ENCODE measurements at places on chromosomes 12 and 14.

- no peak for DNase-seq
Observed at GRCh38 chr14:99035712-99036610, 236.0 kb downstream of the BCL11B start.

DNA sequence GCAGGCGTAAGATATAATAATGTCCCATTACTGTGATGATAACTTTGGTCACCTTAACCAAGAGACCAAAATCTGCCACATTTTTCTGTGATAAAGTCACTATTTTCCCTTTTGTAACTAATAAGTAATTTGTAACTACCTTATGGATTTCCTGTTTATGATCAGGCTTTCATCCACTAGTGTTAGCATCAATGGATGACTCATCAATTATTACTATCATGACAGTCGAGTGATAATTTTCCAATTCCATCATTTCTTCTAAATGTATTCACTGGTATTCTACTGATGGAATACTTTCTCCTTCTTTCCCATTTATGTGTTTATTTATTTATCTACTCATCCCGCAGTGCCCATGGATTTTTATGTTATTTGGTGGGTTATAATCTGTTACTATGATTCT, 148.4 kb downstream of the UNC79 start:
- DNase-seq, result no peak

DNA sequence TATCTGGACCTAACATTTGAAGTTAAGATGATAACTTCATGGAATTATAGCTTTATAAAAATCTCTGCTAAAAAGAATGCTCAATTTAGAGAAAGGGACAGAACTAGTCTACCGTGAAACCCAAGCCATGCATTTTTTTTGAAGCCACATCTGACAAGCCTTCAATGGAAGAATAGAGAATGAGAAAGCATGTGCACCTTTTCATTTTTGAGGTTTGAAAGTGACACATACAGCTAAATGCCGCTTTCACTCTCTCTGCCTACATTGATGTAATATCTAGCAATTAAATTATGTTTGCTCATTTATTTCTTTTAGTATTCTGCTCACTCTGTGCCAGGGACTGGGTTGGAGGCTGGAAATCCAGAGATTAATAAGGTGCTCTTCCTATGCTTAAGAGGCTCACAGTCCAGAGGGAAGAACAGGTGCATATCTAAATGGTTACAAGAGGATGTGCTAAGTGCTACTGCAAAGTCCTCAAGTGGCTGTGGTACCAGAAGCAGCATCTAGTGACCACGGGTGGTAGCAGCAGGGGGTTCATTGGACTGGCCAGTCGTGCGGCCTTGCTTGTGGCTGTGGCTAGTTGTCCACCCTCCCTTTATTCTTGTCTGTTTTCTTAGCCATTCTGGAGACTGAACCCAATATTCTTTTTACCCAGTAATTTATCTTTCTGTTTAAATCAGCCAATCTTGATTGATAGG, 60.4 kb downstream of the PPP1R36 start:
- DNase-seq, result no peak

GRCh38 chr14:69657950-69658355, 46.6 kb downstream of the SUSD6 start:
- no peak for DNase-seq

DNA sequence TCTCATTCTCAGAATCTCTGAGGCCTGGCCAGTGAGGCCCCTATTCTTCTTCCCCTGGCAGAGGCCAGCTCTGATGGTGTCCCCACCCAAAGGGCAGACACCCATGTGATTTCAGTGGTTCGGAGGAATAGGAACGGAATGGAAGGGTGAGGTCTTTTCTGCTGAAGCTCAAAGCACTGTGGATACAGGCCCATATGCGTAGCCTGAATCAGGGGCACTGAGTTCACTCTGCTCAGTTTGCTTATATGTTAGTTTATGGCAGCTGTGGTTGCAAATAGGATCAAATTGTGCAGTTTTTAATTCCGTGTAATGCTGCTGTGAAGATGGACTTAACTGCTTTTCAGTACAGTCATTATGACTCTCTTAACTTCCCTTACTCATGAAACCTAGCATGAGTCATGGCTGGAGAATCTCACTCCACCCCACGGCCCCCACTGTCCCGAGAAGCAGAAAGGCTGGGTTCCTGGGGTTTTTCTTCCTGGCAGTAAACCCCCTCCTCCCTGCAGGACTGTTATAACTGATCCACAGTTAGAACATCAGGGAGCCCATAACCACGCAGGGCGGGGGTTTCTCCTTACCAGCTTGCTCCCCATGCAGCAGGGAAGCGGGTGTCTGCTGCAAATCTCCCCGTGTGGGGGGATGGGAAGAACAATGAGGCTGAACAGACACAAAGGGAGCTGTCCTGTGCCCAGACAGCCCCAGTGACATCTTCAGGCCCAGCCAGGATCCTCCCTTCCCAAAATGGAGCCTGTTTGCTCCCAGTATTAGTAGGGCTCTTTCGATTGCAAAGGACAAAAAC, 122.7 kb downstream of the SLC38A6 start:
- DNase-seq, result peak; percentile 87

GRCh38 chr12:10632226-10632625, 18.8 kb upstream of the MAGOHB start:
- no peak for DNase-seq

DNA sequence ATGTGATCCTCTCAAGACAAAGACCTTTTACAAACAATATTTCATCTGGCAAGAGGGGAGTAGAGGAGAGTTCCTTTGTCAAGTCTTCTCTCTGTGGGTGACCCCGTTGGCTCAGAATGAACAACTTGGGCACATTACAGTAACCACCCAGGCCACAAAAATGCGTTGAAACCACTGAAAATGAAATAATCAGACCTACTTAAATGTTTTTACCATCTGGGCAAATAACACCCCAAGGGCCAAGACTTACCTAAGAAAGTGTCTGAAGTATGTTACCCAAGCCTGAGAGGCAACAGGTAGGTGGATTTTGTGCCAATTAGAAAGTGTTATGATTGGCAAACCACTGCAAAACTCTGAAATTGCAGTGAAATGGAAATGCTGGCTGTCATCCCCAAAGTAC, 1.3 kb downstream of the TC2N start:
- no peak for DNase-seq

GRCh38 chr14:91315844-91316267, 71.4 kb upstream of the GPR68 start:
- no peak for DNase-seq

- DNase-seq, result no peak
Observed at GRCh38 chr12:103560604-103561101, 26.4 kb upstream of the STAB2 start.

DNA sequence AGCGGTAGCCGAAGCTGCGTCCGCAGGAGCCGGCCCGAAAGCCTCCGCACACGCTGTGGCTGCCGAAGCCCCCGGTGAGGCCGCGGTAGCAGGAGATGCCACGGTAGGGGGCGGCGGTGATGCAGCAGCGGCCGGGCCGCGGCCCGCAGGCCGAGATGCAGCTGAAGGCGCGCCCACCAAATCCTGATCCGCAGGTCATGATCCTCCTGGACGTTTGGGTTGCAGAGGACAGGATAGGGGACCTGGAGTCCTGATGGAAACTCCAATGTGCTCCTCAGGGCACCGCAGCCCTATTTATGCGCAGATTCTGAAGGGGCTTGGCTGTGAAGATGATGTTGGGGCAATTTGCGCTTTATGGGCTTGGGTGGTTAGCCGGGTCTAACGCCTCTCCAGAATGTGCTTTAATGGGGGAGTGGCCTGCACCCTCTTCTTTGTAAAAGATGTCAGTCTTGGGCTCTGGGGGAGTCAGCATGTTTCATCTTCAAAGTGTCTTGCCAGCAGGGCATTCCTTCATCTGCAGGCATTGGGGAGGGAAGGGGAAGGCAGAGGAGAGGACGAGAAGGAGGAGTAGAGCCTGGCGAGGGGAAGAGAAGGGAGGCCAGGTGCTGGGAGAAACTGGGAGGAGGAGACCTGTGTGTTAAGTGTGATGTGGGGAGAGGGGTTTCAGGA, at the start of gene KRT81:
KRT81 (minus strand) TSS at position 268 of the 669 bp plus-strand sequence; CDS start at position 199, 69 bp downstream.
- no peak for DNase-seq

DNA sequence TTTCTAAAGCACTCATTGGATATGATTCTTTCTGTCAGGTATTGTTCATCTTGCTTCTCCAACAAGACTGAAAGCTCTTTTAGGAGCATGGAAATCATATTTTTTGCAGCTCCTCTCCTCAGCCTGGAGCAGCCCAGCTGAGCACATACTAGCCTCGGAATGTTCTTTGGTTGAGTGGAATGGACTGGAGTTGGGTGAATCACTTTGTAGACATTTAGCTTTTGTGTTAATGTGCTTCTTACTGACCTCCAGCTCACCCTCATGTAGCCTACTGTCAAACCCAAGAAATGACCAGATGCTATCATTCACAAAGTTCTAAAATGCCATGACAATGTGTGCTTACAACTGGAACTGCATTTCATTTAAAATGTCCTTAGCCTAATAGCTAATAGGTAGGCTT, 161.1 kb downstream of the NUAK1 start:
- DNase-seq, result no peak

GRCh38 chr14:58805605-58806409, 168.0 kb downstream of the DACT1 start:
- DNase-seq, result peak; percentile 31

DNA sequence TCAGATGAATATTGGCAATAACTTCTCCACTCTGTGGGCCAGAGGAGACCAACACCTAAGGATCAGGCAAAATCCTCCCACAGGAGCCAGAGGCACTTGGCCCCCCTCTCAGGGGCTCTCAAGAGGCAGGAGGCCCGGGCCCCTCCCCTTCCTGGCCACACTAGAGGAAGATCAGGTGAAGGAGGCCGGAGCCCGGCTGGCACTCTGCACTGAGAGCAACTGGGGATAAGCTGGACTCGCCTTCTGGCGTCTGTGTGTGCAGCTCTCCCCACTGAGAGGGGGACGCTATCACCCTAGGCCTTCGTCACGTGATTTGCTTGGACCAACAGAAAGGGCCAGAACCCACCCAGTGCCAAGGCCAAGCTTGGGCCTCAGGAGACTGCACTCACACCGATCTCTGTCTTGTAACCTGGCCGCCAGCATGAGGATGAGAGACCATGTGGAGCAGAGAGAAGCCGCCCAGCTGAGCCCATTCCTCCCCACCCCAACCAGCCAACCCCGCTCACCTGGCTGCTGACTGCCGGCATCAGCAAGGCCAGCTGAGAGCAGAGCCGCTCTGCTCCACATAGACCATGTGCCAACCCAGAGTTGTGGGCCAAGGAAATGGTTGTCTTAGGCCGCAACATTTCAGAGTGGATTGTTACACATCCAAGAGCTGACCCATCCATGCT, 64.0 kb downstream of the NOC4L start:
- no peak for DNase-seq

- DNase-seq, result no peak
Observed at GRCh38 chr12:83349907-83350611, 663.4 kb downstream of the TMTC2 start.

GRCh38 chr12:112029301-112029700, 16.1 kb downstream of the ERP29 start:
- DNase-seq, result no peak

DNA sequence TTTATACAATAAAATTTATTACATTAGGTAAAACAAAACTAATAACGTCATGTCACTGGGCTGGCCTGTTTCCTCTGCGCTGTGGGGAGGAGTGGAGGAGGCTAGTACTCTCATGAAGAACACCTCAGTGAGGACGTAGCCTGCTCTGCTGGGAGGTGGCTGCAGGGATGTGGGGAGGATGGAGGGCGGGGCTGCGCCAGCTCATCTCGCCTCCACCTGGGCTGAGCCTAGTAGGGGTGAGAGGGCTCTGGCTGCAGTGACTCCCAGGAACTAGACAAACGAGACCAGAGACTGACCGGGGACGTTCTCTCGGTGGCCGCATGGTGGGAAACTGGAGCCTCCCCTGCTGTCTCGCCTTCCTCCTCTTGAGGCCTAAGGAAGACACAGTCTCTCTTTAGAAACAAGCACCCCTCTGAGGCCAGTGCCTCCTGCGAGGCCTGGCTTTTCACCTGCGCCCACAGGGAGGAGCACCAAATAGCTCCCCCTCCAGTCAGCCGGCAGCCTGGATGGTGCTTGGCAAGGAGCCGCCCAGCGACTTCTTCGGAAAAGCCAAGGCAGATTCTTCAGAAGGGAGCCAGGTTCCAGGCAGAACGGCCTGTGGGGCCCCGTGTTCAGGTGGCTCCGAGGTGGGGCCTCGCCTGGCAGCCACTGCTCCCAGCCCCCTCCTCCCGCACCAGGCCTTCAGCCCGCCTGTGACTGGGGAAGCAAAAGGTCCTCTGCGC, 62.4 kb downstream of the PLEKHG3 start:
- no peak for DNase-seq

GRCh38 chr12:47975036-47975620, 11.7 kb downstream of the TMEM106C start:
- no peak for DNase-seq

GRCh38 chr12:19978193-19978592, 390.1 kb upstream of the PDE3A start:
- DNase-seq, result no peak

- no peak for DNase-seq
Observed at GRCh38 chr14:49637534-49638078, 2.6 kb upstream of the DNAAF2 start.

DNA sequence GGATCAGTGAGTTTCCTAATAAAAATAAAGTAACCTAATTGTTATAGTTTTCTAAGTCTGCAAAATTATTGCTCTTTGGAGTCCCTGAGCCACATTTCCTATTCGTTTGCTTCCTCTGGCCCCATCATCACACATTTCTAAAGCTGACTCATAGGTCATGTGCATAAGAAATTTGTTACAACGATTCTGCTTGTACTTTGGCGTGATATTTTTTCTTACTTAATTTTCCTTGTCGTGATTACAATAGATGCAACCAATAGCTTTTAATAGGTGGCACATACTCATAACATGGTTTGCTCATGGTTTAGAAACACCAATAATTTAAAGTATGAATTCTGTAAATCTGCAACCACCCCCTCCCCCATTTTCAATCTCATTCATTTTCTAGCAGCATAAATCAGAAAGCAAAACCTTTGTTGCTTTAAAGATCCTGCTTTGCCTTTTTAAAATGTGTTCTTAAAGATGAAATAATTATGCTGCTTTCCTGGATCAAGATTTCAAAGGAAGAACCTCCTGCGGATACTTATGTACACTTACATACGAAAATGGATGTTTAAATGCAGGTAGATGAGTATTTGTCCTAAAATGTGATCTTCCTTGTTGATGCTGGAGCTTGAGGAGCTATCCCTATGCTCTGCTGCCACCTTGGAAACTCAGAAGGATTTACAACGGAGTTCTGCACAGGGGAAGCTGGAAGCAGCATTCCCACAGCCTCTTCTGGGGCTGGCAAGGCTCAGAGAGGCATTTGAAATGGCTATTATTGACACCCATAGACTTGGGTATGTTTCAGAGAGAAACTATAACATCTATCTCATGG, 1.7 kb upstream of the FLRT2 start:
- peak; percentile 91 for DNase-seq

GRCh38 chr14:89757313-89757939, 197.1 kb downstream of the EFCAB11 start:
- DNase-seq, result no peak

- no peak for DNase-seq
Observed at GRCh38 chr12:101563212-101563611, 31.6 kb upstream of the MYBPC1 start.

DNA sequence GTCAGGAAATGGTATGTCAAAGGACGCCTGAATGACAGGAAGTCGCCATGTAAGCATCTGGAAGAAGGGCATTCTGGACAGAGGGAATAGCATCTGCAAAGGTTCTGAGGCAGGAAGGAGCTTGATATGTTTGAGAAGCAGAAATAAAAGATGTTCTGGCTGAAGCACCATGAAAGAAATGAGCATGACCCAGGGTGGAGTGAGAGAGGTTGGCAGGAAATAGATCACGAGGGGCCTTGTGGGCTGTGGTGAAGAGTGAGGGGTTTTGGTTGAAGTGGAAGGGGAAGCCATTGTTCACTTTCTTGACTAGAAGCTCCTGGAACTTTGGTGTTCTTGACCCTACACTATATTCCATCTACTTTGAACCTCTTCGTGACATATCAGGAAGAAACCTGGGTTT, 99.4 kb upstream of the PARP11 start:
- no peak for DNase-seq

All from glomerular endothelial cell (primary cell).